ENCODE measurements at places on chromosomes 13 and 19.

DNA sequence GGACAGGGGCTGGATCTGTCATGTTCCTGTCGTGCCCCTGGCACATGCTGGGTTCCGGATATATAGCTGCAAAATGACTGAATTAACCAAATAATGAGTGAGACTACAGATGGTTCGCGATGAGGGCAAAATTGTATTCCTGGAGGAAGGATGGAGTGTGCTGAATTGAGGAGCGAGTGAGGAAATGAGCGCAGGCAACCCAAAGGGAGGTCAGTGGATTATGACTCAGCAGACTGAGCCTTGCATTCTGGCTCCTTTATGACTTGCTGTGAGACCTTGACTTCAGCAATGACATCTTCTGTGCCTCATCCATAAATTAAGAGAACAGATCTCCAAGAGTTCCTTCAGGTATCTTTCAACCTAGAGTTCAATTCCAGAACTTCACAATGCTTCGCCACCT is 115.0 kb upstream of the CLDN10 start:
- no peak for DNase-seq

GRCh38 chr19:8388612-8388958 is 1.6 kb upstream of the RAB11B start:
- no peak for DNase-seq

DNA sequence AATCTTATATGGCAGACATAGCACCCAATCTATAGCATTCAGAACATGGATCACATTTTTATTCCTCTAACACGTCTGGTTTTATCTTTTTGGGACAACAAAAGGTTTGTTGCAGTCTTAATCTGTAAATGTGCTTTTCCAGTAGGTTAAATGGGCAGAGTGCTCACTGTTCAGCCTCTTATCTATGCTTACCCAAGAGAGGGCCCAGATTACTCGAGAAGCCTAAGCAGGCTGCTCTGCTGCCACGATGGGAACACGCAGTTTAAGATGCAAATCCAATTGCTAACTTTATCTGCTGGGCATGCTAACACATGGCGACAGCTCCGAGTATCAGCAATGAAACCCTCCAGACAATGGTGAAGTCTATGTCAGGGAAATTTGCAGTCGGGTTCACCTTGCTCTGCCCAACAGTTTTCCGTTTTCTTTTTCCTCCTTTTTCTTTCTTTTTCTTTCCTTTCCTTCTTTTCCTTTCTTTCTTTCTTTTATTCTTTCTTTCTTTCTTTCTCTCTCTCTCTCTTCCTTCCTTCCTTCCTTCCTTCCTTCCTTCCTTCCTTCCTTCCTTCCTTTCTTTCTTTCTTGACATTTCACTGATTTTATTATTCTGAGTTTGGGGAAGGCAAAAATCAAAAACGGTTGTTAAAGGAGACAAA is 115.3 kb downstream of the RBM26 start:
- no peak for DNase-seq

DNA sequence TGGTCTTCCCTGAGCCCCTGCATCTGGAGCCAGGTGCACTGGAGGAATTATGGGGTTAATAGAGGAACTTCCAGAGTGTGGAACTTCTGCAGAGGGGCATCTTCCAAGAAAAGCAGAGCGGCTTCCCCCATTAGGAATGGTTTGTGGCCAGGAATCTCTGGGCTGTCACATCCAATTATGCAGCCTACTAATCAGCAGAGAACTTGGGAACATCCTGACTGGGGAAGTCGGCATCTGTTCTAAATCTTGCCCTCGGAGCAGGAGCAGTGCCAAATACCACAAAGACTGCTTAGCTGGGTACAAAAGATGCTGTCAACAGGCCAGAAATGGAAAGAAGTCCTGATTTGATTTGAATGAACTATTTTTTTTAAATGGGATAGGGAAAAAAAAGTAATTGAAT is 435.1 kb downstream of the ZNF536 start:
- DNase-seq, result no peak

- no peak for DNase-seq
These were observed 4.5 kb downstream of the ADGRE1 start for GRCh38 chr19:6891761-6892385.

DNA sequence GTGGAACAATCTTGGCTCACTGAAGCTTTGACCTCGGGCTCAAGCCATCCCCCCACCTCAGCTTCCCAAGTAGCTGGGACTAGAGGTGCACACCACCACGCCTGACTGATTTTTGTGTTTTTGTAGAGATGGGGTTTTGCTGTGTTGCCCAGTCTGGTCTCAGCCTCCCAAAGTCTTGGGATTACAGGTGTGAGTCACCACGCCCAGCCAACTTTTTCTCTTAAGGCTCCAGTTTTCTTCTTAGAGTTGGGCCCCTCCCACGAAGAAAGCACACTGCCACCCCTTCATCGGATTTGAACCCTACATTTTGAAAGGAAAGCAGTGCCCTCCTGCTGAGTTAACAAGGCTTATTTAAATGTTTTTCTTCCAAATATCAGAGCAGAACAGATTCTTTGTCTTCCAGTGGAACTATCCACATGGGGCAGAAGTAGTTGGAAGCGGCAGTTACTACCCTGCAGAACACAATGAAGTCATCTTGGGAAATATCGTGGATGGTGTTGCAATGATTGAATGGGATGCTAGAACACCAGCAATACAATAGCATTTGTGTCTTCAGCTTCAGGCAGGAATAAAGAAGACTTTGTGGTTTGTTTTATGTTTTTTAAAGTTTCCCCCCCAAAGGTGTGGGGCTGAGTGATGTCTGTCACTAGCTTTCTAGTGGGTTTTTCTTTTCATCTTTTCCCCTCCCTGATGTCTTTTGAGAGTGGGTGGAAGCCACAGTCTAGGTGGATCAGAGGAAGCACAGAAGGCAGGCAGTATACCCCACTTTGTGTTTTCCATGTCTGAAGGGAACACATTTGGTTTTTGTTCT is 8.9 kb downstream of the ACTN4 start:
- peak; percentile 31 for DNase-seq

GRCh38 chr19:15248106-15248505 is 15.9 kb upstream of the EPHX3 start:
- no peak for DNase-seq

DNA sequence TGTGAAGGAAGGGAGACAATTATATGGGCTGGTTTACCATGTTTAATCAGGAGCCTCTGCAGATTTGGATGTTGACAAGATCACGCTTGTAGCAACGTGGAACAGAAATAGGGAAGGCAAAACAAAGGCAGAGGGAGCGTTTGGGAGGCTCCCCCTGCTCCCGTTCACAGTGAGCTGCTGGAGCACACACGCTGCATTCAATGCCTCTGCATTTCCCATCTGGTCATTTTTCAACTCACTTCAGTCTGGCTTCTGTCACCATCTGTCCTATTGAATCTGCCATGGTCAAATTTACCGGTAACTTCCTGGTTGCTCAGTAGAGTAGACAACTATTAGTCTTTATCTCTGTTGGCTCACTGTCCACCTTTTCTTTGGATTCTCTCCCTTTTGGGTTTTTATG is 91.0 kb downstream of the NHLRC3 start:
- no peak for DNase-seq

DNA sequence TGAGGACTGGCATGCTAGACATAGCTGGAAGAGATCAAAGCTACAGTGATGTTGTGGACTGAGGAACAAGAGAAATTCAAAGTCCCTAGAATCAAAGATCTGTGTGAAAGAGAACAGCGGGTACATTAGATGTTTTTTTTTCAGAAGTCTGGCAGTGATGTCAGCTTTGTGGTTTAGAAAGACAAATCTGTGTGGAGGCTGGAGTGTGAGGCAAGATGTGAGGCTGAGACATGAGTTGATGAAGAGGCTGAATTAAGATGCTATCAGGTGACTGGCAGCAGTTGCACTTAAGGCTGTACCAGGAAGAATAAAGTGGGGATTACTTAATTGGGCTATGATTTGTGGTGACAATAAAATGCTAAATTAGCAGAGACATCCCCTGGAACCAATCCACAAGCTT is 46.5 kb downstream of the DNAJC3 start:
- no peak for DNase-seq

GRCh38 chr19:38484747-38485146 is 51.3 kb downstream of the RYR1 start:
- no peak for DNase-seq

DNA sequence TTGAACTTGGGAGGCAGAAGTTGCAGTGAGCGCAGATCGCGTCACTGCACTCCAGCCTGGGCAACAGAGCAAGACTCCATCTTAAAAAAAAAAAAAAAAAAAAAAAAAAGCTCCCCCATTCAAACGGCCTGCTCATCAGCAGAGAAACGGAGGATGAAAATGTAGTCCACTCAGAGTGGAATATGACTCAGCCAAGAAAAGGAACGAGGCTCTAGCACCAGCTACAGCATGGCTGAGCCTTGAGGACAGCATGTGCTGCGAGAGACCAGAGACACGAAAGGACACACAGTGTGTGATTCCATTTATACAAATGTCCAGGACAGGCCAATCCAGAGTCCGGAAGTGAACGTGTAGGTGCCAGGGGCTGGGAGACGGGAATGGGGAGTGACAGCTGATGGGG is 18.1 kb upstream of the MIER2 start:
- DNase-seq, result no peak
